ENCODE measurements at places on chromosomes 4 and X.

GRCh38 chrX:53223955-53224859 is 800 bp downstream of the KDM5C start:
- DNase-seq: no peak

- DNase-seq: peak; percentile 56
These were observed 26.8 kb upstream of the TMEM184C start for GRCh38 chr4:147590249-147590920.

- no peak for DNase-seq
These were observed 4.3 kb upstream of the FGG start for GRCh38 chr4:154616731-154617130.

- DNase-seq: no peak
These were observed 5.1 kb downstream of the ANXA3 start for GRCh38 chr4:78556665-78557064.

GRCh38 chrX:37796805-37797204 is 16.9 kb downstream of the CYBB start:
- peak; percentile 64 for DNase-seq

- DNase-seq: no peak
These were observed 41.6 kb upstream of the TAB3 start for GRCh38 chrX:30930679-30931078.

GRCh38 chr4:27398631-27399310 is 538.1 kb downstream of the STIM2 start:
- no peak for DNase-seq

GRCh38 chr4:2799971-2800690 is 7.2 kb downstream of the SH3BP2 start:
- no peak for DNase-seq

DNA sequence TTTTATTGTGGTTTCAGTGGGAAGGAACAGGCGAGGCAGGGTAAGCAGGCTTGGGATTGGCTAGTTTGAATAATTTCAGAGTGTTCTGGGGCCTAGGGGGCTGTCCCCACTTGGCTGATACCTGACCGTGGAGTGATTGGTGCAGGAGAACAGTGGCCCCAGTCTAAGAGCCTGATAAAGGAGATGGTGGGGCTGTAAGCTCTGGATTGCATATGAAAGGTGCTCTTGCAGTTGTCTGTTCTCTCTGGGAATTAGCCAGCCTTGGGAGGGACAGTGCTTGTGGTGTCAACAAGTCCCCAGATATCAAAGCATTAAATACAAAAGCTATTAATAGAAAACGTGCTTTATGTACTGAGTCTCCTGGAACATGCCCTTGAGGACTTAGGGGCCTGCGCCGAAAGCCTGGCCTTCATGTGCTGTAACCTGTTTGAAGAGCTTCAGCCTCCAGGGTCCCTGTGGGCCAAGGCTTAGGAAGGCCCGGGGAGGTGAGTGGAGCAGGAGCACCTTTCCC is 30.4 kb upstream of the CLTRN start:
- no peak for DNase-seq

DNA sequence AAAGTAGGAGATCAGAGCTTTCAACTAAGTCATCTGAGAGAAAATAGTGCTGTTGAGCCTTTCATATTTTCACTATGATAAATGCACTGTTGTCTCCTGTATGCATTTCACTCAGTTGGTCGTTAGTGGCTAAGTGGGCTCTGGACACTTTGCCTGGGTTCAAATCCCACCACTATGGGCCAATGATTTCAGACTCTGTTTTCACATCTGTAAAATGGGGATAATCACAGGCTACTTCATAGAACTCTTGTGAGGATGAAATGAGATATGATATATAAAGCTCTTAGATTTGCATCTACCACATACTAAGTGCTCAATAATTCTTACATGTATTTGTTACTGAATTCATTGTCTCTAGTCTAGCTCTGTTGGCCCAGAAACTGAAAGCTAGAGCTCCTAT is 16.8 kb downstream of the LNX1 start:
- no peak for DNase-seq

GRCh38 chr4:40722576-40723161 is 27.1 kb upstream of the NSUN7 start:
- no peak for DNase-seq

DNA sequence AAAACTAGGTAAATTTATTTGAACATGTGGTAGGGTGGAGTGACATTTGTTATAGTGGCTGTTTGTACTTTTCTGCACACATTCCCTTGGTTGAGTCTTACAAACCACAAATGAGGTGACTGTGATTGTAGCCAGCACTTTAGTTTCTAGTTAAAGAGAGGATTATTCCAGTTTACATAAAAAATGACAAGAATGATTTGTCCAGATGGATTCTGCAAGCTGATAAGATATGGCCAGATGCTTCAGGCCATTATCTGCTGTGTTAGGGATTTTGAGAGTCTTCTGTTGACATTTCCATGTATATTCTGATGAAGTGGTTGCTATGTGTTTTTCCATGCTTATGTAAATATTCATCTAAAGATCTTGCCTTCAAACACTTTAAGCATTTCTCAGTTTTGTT is 31.0 kb upstream of the PDE5A start:
- DNase-seq: no peak

GRCh38 chrX:138928737-138929459 is 217.4 kb upstream of the FGF13 start:
- no peak for DNase-seq

- no peak for DNase-seq
These were observed 76.0 kb downstream of the SPIN4 start for GRCh38 chrX:63275127-63275526.

GRCh38 chr4:165945991-165946390 is 73.0 kb downstream of the TLL1 start:
- no peak for DNase-seq

GRCh38 chrX:74286950-74287740 is 16.8 kb upstream of the ZCCHC13 start:
- DNase-seq: no peak

DNA sequence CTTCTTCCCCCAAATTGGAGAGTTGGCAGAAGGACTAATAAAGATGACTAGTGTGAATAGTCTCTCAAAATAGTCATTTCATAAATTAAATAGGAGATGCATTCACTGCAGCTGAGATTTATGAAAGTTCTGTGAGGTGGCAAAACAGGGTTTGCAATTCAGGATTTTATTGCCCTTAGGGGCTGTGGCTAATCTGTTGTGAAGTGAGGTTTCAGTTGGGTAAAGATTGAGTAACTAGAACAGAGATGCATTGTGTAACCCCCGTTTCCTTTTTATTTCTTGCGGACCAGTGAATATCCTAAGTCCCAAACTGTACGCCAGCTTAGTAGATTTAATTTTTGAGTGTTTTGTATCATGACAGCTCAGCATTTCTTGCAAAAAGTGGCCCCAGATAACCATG is 16.2 kb upstream of the SCRG1 start:
- peak; percentile 88 for DNase-seq

DNA sequence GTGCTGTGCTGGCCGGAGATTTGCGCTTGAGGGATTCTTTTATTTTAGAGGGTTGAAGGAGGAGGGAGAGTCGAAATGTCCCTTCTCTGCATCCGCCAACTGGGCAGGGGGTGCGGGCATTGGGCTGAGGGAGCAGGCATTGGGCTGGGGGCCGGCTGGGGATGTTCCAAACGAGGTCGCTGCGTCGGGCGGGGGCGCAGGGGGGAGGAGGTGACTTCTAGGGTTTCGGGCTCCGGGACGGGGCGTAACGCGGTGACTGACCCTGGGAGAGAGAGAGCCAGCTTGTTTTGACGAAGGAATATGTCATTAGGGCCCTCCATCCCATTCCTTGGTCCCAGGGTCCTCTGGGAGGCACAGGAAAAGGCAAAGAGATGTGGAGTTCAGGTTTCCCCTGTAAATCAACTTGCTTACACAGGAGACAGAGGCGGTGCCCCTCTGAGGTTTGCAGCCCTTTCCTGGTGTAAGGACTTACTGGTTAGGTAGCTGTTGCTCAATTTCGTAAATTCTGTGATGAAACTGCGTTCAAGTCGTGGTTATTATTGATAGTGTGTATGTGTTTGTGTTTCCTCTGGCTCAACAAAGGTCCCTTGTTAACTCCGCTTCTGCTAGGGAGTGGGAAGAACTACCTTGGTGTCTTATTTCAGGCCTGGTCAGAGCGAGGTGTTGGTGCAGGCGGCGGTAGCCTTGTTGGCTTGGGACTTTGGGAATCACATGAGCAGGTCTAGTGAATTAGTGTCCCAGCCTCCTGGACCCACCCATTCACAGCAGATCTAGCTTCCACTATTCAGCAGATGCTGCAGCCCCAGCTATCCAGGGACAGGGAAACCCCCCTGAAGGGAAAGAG is 716 bp downstream of the FHIP1A start:
- no peak for DNase-seq

GRCh38 chrX:133645977-133646718 is 230.9 kb upstream of the GPC4 start:
- peak; percentile 14 for DNase-seq

DNA sequence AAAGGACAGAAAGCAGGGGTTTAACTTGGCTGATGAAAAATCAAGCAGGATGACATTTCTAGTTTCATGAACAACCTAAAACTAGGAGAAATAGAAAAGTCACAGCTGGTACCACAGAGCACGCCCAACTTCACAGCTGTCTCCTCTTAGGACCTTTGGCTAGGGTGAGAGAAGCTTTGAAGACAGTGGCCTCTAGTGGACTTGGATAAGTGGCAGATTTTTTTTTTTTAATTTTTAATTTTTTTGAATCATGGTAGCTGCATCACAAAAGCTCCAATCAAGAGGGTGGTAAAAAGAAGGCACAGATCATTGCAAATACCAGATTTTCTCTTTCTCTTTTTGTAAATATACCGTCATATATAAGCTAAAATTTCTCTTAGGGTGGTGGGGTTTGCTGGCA is 20.2 kb upstream of the MAP3K15 start:
- DNase-seq: peak; percentile 35

DNA sequence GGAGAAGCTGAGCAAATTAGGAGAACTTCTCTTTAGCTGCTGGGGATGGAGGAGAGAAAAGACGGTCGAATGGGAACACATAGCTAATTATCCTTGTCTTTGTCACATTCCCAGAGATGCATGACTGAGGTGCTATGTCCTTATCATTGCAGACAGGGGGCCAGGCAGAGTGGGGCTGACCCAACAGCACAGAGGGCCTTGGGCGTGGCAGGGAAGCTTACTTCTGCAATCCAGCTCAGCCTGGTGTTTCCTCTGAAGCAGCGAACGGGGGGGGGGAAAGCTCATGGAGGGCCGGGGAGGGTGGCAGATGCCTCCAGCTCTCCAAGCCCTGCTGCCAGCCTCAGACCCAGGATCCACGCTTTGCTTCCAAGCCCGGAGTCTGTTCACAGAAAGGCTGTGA is 50.8 kb upstream of the HOPX start:
- peak; percentile 90 for DNase-seq

GRCh38 chr4:113478032-113478431 is 283.5 kb downstream of the CAMK2D start:
- DNase-seq: no peak

GRCh38 chr4:56206258-56206657 is 181.0 kb downstream of the AASDH start:
- no peak for DNase-seq

DNA sequence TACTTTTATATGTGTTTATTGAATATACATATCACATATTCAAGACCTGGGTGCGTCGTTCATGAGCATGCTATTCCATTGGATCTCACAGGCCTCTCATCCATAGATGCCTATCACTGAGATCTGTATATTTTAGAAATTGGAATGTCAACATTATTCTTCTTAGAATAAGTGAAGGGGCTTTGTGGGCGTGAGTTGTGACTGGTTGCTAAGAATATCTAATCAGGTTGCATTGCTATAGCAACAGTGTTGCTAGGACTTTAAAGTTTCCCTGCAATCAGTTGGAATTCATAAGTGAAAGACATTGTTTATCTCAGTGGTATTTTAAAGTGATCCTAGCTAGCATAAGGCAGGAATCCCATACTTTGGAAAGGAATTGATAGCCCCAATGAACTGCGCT is 36.7 kb upstream of the ANK2 start:
- DNase-seq: no peak

- no peak for DNase-seq
These were observed 16.8 kb downstream of the MAN2B2 start for GRCh38 chr4:6591781-6592180.

DNA sequence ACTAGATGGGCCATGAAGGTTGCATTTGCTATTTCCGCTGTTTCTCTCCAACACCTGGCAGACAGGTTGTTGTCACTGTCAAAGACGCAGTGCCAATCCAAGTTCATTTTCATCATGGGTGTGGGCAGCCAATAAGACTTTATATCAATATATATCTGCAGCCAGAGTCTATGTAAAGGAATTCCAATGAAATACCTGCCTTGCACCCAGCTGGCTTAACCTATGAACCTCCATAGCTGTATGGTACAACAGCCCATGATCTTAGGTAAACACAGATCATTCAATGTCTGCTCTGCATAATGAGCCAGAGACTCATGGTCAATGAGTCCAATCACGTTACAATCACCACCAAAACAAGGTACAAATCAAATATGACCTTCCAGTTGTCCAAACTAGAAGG is 37.7 kb upstream of the ADGRA3 start:
- DNase-seq: no peak

- DNase-seq: no peak
These were observed 77.2 kb downstream of the DMD start for GRCh38 chrX:33134164-33134563.

GRCh38 chr4:145879598-145879997 is 59.0 kb downstream of the ZNF827 start:
- DNase-seq: peak; percentile 10

GRCh38 chr4:144574000-144574399 is 72.0 kb upstream of the HHIP start:
- no peak for DNase-seq

DNA sequence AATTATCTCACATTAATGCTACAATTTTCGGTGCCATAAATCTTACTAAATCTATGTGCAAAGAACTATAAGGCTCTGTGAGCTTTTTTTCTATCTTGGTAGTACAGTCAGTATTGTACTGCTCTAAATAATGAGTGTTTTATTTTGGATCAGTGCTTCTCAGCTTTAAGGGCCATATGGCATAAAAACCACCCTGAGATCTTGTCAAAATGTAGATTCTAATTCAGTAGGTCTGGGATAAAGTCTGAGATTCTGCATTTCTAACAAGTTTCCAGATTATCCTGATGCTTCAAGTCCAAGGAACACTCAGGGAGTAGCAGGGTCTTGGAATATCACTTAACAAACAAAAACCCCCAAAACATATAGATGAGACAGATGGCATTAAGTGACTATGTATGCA is 486.5 kb downstream of the GRXCR1 start:
- DNase-seq: no peak

GRCh38 chrX:124478046-124478445 is 131.7 kb downstream of the SH2D1A start:
- DNase-seq: no peak

- DNase-seq: no peak
These were observed 39.1 kb downstream of the NHS start for GRCh38 chrX:17414027-17414658.

- no peak for DNase-seq
These were observed 117.0 kb downstream of the TBL1X start for GRCh38 chrX:9581771-9582385.

- DNase-seq: peak; percentile 28
These were observed 82.9 kb downstream of the RTL5 start for GRCh38 chrX:72048510-72049455.
